ENCODE measurements at places on chromosomes 2 and 18. TPM values are rescaled to one million over a fixed set of nuclear protein-coding genes. Genes with fewer than 3 reads are reported as not detected.
A peak's percentile ranks its signal among the peaks of the same experiment; 100 is the strongest.

- DNase-seq: no peak
Observed at GRCh38 chr2:127735044-127735443, 33.7 kb downstream of the SFT2D3 start.

DNA sequence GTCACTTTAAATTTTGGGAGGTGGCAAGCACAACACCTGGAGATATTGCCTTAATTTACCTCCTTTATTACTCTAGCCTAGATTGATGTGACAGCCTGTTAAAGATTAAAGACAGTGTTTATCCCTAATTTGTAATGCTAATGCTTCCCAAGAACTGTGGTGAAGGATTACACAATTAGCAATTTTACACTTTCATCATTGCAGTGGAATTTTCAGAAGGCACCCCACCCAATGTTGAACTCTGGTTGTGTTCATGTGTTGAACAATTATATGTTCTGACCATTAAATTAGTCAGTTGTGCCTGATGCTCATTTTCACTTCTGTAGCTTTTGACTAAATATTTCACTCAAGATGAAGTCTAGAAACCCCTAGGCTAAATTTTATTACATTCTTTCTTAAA, 317.1 kb upstream of the CWC22 start:
- no peak for DNase-seq

- no peak for DNase-seq
Observed at GRCh38 chr2:188979187-188980114, 5.3 kb downstream of the COL3A1 start.

GRCh38 chr2:215431778-215432758, 3.8 kb downstream of the FN1 start:
- DNase-seq: no peak

- no peak for DNase-seq
Observed at GRCh38 chr2:189143925-189144324, 35.6 kb downstream of the COL5A2 start.

DNA sequence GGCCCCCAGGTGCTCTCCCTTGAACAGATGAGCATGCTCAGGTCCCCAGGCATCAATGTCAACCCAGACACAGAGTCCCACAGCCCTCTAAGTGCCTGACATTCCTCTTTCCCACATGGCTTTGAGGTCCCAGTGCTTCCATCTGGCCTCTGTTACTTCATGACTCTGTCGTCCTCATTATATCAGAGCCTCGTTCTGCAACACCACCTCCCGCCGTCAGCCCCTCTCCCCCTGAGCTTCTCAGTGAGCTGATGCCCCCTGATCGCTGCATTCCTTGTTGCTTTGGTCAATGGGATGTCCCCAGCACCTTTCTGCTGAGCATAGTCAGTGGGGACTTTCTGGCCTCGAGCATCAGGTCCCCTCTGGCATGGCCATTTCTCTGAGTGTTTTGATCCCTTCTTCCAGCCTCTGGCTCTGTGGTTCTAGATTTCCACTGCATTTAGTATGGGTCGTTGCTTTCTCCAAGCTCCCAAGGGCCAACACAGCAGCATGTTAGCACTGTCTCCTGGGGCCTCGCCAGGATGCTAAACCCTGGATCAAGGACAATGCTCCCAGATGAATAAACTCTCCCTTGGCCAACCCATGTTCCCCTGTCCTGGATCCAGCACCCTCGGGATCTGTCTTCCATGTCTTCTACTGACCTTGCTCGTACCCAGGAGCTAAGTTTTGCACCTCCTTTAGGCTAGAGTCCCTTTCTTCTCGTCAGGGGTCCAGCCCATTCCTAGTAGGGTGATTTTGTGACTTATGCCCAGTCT, 143.2 kb upstream of the TWIST2 start:
- no peak for DNase-seq

DNA sequence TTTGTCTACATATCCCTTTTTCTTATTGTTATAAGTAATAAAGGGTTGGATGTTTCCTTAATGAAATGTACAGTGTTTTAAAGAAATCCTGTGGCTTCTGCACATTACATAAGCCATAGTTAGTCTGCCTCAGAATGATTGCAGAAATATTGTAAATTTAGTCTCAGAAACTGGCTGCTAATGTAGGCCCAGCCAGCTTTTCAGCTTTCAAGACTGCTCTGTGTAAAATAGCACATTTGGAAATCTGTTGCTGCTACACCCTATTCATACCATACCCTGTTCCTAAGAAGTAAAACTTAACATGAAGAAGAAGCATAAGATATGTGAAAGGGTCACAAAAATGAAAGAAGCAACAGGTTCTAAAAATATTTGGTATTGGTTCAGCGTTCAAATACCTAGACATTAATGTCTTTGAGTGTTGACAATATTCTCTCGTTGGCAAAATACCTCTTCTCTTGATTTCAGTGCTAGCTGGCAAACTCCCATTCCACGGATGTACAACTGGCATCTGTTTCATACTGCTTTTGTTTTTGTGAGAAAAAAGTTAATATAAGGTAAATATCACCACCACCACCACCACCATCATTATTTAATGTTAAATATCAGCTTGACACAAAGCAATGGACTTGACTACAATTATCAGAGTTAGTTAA, 19.2 kb upstream of the NCKAP1 start:
- no peak for DNase-seq

- DNase-seq: no peak
Observed at GRCh38 chr2:206020171-206020570, 65.8 kb downstream of the INO80D start.

GRCh38 chr18:54822872-54823845, 5.1 kb upstream of the RAB27B start:
- peak; percentile 34 for DNase-seq

KCNJ3 gene
- not detected for total RNA-seq

CYP27A1 gene
- total RNA-seq: 1.6 TPM

LONRF2 gene
- total RNA-seq: 1.6 TPM

CYS1 gene
- 3.7 TPM for total RNA-seq

All from HCT116 (cell line).